ENCODE measurements at places on chromosomes 6 and 20.

GRCh38 chr6:27296106-27296783 is 15.8 kb downstream of the POM121L2 start:
- DNase-seq, result no peak

DNA sequence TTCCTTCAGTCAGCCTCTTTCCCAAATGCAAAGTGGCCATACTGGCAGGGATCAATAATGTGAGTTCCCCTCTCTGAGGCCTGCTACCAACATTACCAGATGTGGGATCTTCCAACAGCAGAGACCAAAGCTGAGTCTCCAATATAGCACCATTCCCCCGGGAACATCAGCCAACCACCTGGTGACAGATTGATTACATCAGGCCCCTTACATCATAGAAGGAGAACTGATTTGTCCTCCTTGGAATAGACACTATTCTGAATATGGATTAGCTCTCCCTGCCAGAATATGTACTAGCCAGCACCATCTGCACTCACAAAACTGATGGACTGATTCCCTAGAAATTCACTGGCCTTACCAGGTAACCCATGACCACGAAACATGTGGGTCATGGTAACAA is 61.9 kb upstream of the CARMIL1 start:
- no peak for DNase-seq

- no peak for DNase-seq
Measured at GRCh38 chr6:167764713-167765479, 61.8 kb upstream of the AFDN start.

DNA sequence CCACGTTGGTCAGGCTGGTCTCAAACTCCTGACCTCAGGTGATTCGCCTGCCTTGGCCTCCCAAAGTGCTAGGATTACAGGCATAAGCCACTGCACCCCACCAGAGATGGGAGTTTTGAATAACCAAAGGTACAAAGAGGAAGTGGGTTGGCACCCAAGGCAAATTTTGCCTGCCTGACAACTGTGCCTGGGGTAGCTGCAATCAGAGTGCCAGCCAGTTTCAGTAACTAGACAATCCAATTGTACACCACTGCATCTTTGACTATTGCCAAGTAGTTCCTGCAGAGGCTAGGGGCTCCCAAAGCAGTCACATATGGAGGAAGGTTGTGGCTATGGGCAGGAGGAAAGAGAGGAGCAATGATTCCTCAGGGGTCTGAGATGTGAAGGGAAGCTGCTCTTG is 16.6 kb downstream of the ZC3H12D start:
- DNase-seq, result no peak

GRCh38 chr20:1381753-1382591 is 10.9 kb downstream of the FKBP1A start:
- no peak for DNase-seq

Measured in stimulated activated CD4-positive, alpha-beta T cell treated with anti-CD3 and anti-CD28 coated beads, Interleukin-15, amount 100 ng/mL, for 24 hours (primary cell).